Spleen (tissue), 13 donors: ENCODE measurements at places on chromosomes 3 and 15. TPM values are rescaled to one million over a fixed set of nuclear protein-coding genes. Genes with fewer than 3 reads are reported as not detected.
A peak's percentile ranks its signal among the peaks of the same experiment; 100 is the strongest.

NPAP1 gene
- 0.09 TPM for total RNA-seq

MESP1 gene
- 1.0 TPM for total RNA-seq

WWTR1 gene
- total RNA-seq = 55.7 TPM

GPR156 gene
- not detected for total RNA-seq

RLBP1 gene
- not detected for total RNA-seq

- H3K27ac ChIP-seq = peak overlapping the region; percentile 32
- no peak overlapping the region for H3K4me3 ChIP-seq
- H3K4me1 ChIP-seq = peaks cover 4% of the 10 kb centered on the region
- no peak for DNase-seq
- no peaks in the 10 kb centered on the region for H3K36me3 ChIP-seq
These were observed 16.6 kb downstream of the BTLA start for GRCh38 chr3:112482675-112483074.

- H3K4me3 ChIP-seq = no peak overlapping the region
- H3K27me3 ChIP-seq = no peaks in the 10 kb centered on the region
- no peaks in the 10 kb centered on the region for H3K36me3 ChIP-seq
- no peaks in the 10 kb centered on the region for H3K4me1 ChIP-seq
- H3K27ac ChIP-seq = no peak overlapping the region
- no peak for DNase-seq
These were observed 161.3 kb upstream of the ATP11B start for GRCh38 chr3:182632077-182632393.

DNA sequence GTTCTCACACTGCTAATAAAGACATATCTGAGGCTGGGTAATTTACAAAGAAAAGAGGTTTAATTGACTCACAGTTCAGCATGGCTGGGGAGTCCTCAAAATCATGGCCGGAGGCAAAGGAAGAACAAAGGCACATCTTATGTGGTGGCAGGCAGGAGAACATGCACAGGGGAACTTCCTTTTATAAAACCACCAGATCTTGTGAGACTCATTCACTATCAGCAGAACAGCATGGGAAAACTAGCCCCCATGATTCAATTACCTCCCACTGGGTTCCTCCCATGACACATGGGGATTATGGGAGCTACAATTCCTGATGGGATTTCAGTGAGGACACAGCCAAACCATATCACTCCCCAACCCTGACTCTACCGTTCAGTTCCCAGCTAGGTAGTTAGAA is 59.7 kb upstream of the MINAR1 start:
- no peaks in the 10 kb centered on the region for H3K36me3 ChIP-seq
- H3K4me1 ChIP-seq = no peaks in the 10 kb centered on the region
- no peak overlapping the region for H3K27ac ChIP-seq
- H3K4me3 ChIP-seq = no peak overlapping the region

- no peak for DNase-seq
- H3K4me3 ChIP-seq = no peak overlapping the region
- H3K4me1 ChIP-seq = peaks cover 21% of the 10 kb centered on the region
- no peaks in the 10 kb centered on the region for H3K36me3 ChIP-seq
These were observed 7.9 kb upstream of the PIK3CB start for GRCh38 chr3:138842483-138843188.

DNA sequence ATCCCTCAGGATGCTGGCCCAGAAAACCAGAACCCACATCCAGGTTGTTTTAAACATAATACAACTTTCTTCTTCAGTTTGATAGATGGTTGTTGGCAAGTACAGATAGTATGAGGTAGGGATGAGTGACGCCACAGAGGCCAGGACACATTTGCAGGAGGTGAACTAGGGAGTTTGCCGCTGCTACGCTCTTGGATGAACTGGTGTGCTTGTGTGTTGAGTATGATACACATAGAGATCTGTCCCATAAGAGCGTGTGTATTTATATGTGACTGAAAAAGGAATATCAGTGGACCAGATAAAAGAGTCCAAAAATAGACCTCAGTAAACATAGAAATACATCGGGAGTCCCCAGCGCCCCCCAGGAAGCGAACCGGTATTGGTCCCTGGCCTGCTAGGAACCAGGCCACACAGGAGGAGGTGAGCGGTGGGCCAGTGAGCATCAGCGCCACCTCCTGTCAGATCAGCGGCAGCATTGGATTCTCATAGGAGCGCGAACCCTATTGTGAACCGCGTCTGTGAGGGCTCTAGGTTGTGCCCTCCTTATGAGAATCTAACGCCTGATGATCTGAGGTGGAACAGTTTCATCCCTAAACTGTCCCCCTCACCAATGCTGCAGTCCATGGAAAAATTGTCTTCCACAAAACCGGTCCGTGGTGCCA is 98.1 kb downstream of the LRRK1 start:
- peak; percentile 64 for DNase-seq
- H3K4me1 ChIP-seq = peaks cover 4% of the 10 kb centered on the region
- H3K27me3 ChIP-seq = no peaks in the 10 kb centered on the region

- DNase-seq = no peak
- peaks cover 8% of the 10 kb centered on the region for H3K36me3 ChIP-seq
- no peaks in the 10 kb centered on the region for H3K27me3 ChIP-seq
- H3K4me1 ChIP-seq = no peaks in the 10 kb centered on the region
- no peak overlapping the region for H3K27ac ChIP-seq
These were observed 4.2 kb downstream of the B3GALNT1 start for GRCh38 chr3:161100994-161101393.

GRCh38 chr3:174958671-174959328 is 99.7 kb downstream of the NAALADL2 start:
- H3K27ac ChIP-seq = no peak overlapping the region
- no peaks in the 10 kb centered on the region for H3K27me3 ChIP-seq
- H3K36me3 ChIP-seq = no peaks in the 10 kb centered on the region
- no peak for DNase-seq
- H3K4me1 ChIP-seq = no peaks in the 10 kb centered on the region
- no peak overlapping the region for H3K4me3 ChIP-seq

- no peaks in the 10 kb centered on the region for H3K36me3 ChIP-seq
- peaks cover 36% of the 10 kb centered on the region for H3K4me1 ChIP-seq
- DNase-seq = peak; percentile 72
- peak overlapping the region; percentile 87 for H3K27ac ChIP-seq
- no peaks in the 10 kb centered on the region for H3K27me3 ChIP-seq
- H3K4me3 ChIP-seq = no peak overlapping the region
These were observed 4.8 kb downstream of the IDH2 start for GRCh38 chr15:90097475-90097874.

GRCh38 chr3:104066658-104067057 is 1300.1 kb upstream of the ALCAM start:
- no peak for DNase-seq
- H3K36me3 ChIP-seq = no peaks in the 10 kb centered on the region
- no peaks in the 10 kb centered on the region for H3K27me3 ChIP-seq

DNA sequence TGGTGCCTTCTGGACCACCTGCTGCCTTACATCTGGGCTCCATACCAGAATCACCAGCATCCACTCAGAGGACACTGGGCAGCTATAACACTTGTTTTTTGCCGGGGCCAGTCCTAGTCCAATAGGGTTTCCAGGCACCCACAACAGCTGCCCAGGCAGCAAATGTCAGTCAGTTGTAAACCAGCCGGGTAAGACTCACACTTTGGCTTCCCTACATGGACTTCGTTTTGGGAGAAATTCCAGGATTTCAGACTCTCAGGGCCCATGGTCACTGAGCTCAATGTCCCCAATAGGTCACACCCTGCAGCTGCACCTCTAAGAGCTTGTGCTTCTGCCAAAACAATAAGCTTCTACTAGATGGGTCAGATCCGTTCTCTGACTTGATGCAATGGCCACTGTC is 83.8 kb downstream of the FAM174B start:
- no peaks in the 10 kb centered on the region for H3K4me1 ChIP-seq
- DNase-seq = no peak
- no peak overlapping the region for H3K4me3 ChIP-seq
- no peak overlapping the region for H3K27ac ChIP-seq
- peaks cover 16% of the 10 kb centered on the region for H3K27me3 ChIP-seq

- no peaks in the 10 kb centered on the region for H3K4me1 ChIP-seq
- no peak overlapping the region for H3K4me3 ChIP-seq
- no peak overlapping the region for H3K27ac ChIP-seq
- H3K36me3 ChIP-seq = no peaks in the 10 kb centered on the region
- no peaks in the 10 kb centered on the region for H3K27me3 ChIP-seq
These were observed 7.7 kb upstream of the OSBPL11 start for GRCh38 chr3:125602752-125603649.
